T-helper 2 cell (primary cell): ENCODE measurements at places on chromosomes 11 and 22.

DNA sequence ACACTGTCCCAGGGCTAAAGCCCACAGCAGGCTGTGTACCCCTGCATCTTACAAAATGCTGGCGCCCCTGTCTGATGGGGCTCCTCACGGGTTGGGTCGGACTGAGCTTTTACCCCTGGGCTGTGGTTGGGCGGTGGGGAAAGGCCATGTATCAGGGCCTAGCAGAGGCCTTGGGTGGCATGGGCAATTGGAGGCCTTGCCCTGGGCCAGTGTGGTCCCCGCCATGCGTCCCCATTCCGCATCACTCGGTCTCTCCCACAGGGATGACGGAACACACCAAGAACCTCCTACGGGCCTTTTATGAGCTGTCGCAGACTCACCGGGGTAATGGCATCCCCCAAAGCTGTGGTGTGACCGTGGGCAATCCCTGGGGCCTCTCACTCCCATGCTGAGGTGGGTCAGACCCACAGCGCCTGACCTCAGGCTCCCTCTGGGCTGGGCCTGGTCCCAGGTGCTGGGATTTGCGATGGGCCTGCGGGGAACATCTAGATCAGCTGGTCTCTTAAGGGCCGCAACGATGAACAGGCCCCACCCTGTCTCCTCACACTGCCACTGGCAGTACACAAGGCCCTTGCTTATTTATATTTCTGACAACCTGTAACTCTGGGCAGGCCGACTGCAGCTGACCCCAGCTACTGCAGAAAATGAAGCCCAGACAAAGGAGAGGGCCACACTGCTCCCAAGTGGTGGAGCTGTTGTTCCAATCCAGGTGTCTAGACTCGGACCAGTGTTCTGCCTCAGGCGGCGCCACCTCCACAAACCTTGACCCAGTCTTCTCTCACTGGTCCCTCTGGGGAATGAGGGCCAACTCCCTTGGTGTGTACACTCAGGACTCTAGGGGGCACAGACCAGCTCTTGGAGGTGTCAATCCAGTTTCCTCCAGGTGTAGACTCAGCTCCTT is 12.3 kb downstream of the SLC16A8 start:
- no peak for DNase-seq

GRCh38 chr11:10150800-10151199 is 143.2 kb downstream of the SBF2 start:
- no peak for DNase-seq

- DNase-seq, result no peak
Measured at GRCh38 chr11:25163421-25163820, 666.6 kb downstream of the LUZP2 start.

DNA sequence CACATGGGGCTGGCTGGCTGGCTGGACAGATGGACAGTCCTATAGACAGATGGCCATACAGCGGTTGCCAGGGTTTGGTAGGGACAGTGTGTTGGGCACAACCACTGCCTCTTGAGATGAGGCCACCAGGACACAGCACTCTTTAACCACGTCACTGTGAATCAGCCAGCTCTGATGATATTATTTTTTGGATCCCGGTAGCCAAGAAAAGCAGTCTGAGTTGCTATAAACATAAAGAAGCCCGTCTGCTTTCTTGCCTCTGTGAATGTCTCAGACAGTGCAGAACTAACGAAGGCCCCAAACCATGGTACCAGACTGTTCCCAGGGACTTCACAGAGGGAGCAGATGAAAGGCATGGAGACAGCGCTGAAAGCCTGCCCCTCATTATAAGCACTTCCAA is 115.9 kb upstream of the CSNK2A3 start:
- DNase-seq, result no peak

DNA sequence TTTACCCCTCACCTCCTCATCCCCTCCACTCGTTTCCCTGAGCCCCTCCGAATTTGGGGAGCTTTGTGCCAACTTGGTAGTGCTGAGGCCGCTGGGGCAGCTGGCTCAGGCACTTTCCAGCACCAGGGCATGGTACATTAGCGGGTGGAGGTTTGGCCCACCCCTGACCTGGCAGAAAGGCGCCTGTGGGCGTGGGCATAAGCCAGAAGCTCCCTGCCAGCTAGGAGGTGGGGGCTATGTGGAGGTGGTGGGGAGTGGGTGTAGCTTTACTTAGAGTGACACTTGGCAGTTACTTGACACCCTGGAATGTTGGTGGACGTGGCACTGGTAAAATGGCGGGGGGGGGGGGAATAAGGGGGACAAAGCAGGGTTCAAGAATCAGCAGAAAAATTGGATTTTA is 10.3 kb upstream of the IGF2 start:
- no peak for DNase-seq

DNA sequence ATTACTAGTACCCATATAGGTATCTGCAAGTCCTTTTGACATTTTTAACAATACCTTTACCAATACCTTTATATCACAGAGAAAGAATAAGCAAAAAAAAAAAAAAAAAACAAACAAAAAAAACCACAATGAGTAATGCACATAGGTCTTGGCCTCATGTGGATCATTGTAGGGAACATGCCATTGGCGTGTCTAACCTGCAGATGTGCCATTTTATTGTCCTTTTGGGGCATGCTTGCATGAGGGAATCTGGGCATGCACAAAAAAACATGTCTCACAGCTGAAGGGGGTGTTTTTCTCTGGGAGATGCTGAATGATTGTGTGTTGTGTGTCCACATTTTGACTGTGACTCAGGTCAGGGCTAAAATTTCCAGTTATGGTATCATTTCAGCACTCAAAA is 361.6 kb downstream of the GUCY1A2 start:
- no peak for DNase-seq

DNA sequence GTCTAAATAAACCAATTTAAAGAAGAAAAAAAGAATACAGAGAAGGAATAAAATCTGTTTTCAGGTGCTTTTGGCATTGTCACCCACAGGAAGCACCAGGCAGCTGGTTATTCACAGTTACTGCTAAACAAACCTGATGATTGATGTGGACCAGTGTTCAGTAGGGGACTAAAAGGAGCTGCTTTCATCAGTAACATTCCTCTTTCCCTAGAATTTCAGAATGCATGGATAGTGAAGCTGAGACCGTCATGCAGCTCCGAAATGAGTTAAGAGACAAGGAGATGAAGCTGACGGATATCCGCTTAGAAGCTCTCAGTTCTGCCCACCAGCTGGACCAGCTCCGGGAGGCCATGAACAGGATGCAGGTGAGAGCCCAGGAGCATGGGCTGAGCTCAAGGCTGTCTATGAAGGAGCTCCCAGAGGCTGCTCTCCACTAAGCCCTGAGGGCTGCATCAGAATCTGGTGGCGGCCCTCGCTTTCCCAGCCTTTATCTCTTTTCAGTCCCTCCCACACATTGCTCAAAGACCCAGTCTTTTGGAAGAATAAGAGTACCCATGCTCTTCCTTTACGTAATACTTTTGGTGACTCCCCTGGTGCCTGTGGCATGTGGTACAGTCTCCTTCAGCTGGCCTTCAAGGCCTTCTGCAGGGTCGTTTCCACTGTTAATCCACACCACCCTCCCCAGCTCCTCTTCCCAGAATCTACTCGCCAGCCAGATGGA is 69.5 kb downstream of the DBX1 start:
- DNase-seq, result no peak

DNA sequence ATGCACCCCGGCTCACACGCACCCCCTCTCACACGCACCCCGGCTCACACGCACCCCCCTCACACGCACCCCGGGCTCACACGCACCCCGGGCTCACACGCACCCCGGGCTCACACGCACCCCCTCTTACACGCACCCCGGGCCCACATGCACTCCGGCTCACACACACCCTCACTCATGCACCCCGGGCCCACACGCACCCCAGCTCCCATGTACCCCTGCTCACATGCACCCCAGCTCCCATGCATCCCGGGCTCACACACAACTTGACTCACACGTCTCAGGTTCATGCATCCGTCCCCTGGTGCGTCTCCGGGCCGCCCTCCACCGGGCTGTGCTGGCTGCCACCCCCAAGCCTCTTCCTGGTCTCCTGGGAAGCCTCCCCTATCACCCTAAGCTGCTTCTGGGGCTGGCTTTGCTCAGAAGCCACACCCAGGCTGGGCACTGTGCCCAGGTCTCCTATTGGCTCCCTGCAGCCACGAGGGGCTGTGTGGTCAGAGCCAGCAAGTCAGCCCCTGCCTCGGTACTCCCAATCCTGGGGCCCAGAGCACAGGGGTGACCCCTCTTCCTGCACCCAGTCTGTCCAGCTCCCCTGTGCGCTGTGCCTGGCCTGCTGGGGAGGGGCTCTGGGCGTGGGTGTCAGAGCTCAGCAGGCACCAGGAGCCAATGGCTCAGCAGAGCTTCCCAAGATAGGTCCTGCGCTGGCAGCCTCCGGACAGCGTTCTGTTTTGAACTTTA is 16.9 kb downstream of the TSPAN4 start:
- DNase-seq, result no peak

DNA sequence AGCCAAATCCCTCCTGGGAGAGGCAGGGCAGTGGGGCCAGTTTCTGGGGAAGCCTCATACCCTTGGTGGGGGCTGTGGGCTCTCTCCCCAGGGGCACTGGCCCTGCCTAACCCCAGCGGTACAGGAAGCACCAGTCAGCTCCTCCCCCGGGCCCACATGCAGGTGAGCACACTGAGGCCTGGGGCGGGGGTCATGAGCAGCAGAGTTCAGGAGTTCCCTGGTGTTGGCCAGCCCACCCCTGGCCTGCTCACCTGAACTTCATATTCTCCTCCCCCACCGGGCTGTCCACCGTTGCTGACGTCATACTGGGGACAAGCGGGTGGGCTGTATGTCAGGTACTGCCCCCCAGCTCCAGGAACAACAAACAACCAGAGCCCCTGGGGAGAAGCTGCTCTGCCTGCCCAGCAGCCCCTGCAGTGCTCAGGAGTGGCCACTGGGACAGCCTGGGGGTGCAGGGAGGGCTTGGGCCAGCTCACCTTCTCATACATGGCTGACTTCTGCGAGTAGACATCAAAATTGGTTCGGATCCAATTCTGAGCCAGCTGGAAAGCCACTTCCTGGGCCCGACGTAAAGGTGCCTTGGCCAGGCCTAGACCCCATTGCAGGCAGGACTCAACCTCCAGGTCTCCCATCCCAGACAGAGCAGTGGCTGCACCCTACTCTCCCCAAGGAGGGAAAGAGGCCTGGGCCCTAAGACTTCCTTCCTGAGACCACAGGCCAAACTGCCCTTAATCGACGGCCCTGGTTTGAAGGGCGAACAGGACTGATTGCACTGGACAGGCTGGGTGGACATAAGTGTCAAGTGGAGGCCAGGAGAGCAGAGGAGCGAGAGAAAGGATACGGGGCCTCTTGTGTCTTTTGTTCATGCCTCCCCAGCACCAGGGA is 20.8 kb downstream of the TREH start:
- DNase-seq, result no peak

DNA sequence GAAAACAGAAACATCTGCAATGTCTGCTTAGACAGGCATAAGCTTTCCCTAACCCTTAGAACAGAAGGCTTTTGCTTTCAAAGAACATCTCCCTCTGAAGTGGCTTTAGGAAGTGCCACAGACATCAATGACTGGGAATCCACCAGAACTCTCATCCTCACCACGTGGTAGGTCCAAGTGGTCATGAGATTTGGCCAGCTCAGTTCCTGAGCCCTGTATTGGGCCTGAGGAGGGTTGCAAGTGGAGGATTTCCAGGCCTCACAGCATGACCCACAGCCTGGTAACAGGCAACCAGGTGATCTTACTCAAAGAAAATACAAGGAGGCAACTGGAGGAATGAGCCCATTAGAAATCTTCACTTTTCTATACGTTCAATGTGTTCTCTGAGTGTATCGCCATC is 1.6 kb downstream of the CASP1 start:
- no peak for DNase-seq

GRCh38 chr22:30340911-30341685 is 14.4 kb upstream of the TBC1D10A start:
- DNase-seq, result no peak

GRCh38 chr11:91163619-91164451 is 941.0 kb upstream of the CHORDC1 start:
- no peak for DNase-seq

DNA sequence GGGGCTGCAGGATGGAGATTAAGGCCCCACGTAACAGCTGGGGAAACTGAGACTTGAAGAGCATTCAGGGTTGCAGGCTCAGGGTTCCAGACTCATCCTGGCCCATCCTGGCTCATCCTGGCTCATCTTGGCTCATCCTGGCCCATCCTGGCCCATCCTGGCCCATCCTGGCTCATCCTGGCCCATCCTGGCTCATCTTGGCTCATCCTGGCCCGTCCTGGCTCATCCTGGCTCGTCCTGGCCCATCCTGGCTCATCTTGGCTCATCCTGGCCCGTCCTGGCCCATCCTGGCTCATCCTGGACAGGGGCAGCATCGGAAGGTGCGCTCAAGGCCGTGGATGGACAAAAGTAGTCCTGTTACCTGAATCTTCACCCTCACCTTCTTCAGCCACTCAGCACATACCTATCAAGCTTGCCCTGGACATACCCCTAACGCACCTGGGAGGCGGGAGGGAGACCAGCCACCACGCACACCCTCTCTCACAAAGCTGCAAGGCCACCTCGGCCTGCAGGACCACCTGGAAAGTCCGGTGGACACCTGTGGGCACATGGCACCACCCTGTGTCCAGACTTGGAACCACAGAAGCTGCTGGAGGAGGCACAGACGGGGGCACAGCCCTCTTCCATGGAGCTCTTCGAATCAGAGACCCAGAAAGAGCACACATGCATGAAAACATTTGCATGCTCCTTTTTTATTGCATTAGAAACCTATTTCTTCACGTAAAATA is 20.3 kb upstream of the NLRP6 start:
- no peak for DNase-seq

GRCh38 chr11:477052-477715 is 27.1 kb downstream of the PTDSS2 start:
- DNase-seq, result no peak

GRCh38 chr11:120074076-120074475 is 63.8 kb downstream of the TRIM29 start:
- DNase-seq, result no peak

DNA sequence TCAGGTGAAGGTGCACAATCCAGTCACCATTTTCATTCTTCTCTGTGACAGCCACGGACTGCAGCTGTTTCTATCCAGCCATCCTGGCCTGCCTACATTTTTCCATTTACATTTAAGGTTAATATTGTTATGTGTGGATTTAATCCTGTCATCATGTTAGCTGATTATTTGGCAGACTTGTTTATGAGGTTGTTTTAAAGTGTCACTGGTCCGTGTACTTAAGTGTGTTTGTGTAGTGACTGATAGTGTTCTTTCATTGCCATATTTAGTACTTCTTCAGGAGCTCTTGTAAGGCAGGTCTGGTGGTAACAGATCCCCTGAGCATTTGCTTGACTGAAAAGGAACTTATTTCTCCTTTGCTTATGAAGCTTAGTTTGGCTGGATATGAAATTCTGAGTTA is 364.2 kb downstream of the JRKL start:
- DNase-seq, result no peak

- no peak for DNase-seq
Measured at GRCh38 chr11:35144806-35145205, 5.8 kb downstream of the CD44 start.

GRCh38 chr11:116506263-116506825 is 266.4 kb downstream of the BUD13 start:
- no peak for DNase-seq

- DNase-seq, result peak; percentile 80
Measured at GRCh38 chr22:20606041-20606783, 98.8 kb downstream of the MED15 start.

- DNase-seq, result no peak
Measured at GRCh38 chr11:117442869-117443239, 115.2 kb downstream of the CEP164 start.

- no peak for DNase-seq
Measured at GRCh38 chr11:61281581-61282250, 13.4 kb downstream of the VWCE start.
